Kidney (tissue), 22 donors: ENCODE measurements at places on chromosomes 1 and 21. TPM values are rescaled to one million over a fixed set of nuclear protein-coding genes. Genes with fewer than 3 reads are reported as not detected.
A peak's percentile ranks its signal among the peaks of the same experiment; 100 is the strongest.

DNA sequence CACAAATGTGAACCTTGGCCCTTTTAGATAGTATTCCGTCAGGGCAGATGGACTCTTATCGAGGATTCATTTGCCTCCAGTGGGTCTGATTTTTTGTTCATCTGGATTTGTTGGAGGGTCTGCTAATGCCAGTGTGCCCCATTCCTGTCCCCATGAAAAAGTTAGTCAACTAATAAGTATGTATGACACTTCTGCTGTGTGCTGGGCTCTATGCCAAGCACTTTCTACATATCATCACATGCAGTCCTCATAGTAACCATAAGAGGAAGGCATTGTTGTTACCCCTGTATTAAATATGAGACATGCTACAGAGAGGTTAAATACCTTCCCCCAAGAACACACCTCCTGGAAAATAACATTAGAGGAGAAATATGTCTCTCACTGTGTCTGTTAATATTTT lies 46.6 kb upstream of the MAB21L3 start:
- H3K27ac ChIP-seq, result no peak overlapping the region
- H3K4me3 ChIP-seq, result no peak overlapping the region
- no peak for DNase-seq
- no peaks in the 10 kb centered on the region for H3K27me3 ChIP-seq

Gene OR2T6
- total RNA-seq, result not detected

DNA sequence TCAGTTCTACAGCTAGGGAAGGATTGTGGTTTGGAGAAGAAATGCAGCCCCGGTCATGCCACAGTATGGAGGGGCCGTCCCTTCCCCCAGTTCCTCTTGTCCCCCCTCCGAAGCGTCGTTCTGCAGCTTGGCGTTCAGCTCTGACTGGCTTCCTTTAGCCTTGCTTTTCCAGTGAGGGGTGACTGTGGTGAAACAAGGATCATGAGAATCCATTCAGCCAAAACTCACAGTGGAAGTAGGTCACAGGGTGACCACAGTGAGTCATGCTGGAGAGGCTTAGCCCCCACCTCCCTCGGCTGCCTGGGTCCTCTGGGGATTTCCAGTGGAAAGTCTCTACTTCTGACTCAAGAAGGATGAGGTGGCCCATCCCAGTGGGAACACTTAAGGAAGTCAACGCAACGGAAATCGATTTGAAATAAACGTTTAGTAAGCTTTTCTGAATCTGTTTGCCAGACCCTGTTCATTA lies 37.3 kb upstream of the COL6A2 start:
- H3K27ac ChIP-seq, result peak overlapping the region; percentile 91
- no peaks in the 10 kb centered on the region for H3K27me3 ChIP-seq
- H3K4me3 ChIP-seq, result no peak overlapping the region
- peak; percentile 94 for DNase-seq

- no peaks in the 10 kb centered on the region for H3K36me3 ChIP-seq
- no peak for DNase-seq
- H3K27ac ChIP-seq, result no peak overlapping the region
- no peaks in the 10 kb centered on the region for H3K27me3 ChIP-seq
- H3K4me3 ChIP-seq, result no peak overlapping the region
These were observed 34.6 kb downstream of the KCNH1 start for GRCh38 chr1:211099393-211099792.

Gene S100A7A
- total RNA-seq, result not detected

- no peaks in the 10 kb centered on the region for H3K27me3 ChIP-seq
- no peak overlapping the region for H3K27ac ChIP-seq
- H3K36me3 ChIP-seq, result no peaks in the 10 kb centered on the region
- H3K4me3 ChIP-seq, result no peak overlapping the region
- no peak for DNase-seq
- H3K4me1 ChIP-seq, result peaks cover 8% of the 10 kb centered on the region
These were observed 35.3 kb downstream of the VWA5B1 start for GRCh38 chr1:20325844-20326420.
